Left kidney (tissue), 8 donors: ENCODE measurements at places on chromosomes 11 and 22. TPM values are rescaled to one million over a fixed set of nuclear protein-coding genes. Genes with fewer than 3 reads are reported as not detected.

The MMP1 gene
- polyA plus RNA-seq = 0.23 TPM

The EXPH5 gene
- polyA plus RNA-seq = 6.3 TPM

The PRODH gene
- 11.9 TPM for polyA plus RNA-seq

DNA sequence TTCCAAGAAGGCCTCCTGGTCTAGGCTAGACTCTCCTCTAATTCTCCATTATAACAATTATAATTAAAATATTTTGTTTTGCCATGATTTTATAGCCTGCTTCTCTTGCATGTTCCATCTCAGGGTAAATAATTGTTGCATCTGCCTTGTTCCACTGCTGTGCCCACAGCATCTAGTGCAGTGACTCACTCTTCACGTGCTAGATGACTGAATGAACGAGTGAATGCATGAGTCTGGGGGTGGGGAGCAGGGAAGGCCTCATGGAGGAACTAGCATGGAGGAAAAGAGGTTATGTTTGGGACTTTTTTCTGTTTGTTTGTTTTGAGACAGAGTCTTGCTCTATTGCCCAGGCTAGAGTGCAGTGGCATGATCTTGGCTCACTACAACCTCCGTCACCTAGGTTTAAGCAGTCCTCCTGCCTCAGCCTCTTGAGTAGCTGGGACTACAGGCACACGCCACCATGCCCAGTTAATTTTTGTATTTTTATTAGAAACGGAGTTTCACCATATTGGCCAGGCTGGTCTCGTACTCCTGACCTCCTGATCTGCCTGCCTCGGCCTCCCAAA is 5.2 kb upstream of the OAF start:
- no peak for DNase-seq

- no peak for DNase-seq
Measured at GRCh38 chr22:31926969-31927368, 17.4 kb upstream of the YWHAH start.

- DNase-seq = no peak
Measured at GRCh38 chr22:41841085-41841712, 8.3 kb downstream of the SREBF2 start.

GRCh38 chr11:30861064-30861463 is 274.9 kb upstream of the MPPED2 start:
- no peak for DNase-seq

- DNase-seq = no peak
Measured at GRCh38 chr11:108780119-108780518, 115.2 kb downstream of the DDX10 start.

- no peak for DNase-seq
Measured at GRCh38 chr11:65338676-65339075, 5.0 kb downstream of the DPF2 start.
